Nasal cavity respiratory epithelium epithelial cell of viscerocranial mucosa (primary cell): ENCODE measurements at places on chromosomes 12 and 14. TPM values are rescaled to one million over a fixed set of nuclear protein-coding genes. Genes with fewer than 3 reads are reported as not detected.

PGF gene
- 41.9 and 45.8 TPM in 2 replicates for total RNA-seq

RTL1 gene
- total RNA-seq = not detected in 2 replicates

DEPDC4 gene
- total RNA-seq = 1.0 and 2.6 TPM in 2 replicates

FAM186B gene
- 0.34 and 0.57 TPM in 2 replicates for total RNA-seq

CLEC4E gene
- not detected in 2 replicates for total RNA-seq

SOAT2 gene
- not detected in 2 replicates for total RNA-seq

CFAP54 gene
- under 0.01 and 0.78 TPM in 2 replicates for total RNA-seq
